NCI-H446 (cell line): ENCODE measurements at places on chromosomes 6 and 20.

- DNase-seq, result no peak
Observed at GRCh38 chr20:20710443-20711315, 1.8 kb downstream of the RALGAPA2 start.

- DNase-seq, result no peak
Observed at GRCh38 chr20:31682927-31683326, 39.7 kb downstream of the BCL2L1 start.

DNA sequence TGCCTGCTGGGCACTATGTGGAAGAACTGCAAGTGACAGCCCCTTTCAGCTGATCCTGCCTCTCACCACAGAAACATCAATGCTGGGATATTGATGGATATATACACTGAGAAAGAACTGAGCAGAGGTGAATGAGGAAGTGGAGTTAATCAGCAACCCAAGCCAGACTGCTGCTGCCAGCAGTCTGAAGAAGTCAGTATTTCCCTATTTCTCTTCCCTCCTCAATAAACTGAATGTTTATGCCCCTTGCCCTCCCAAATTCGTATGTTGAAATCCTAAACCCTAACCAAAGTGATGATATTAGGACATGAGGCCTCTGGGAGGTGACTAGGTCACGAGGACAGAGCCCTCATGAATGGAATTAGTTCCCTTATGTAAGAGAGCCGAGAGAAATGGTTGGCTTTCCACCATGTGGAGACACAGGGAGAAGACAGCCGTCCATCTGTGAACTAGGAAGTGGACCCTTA is 76.3 kb downstream of the CDK19 start:
- no peak for DNase-seq

- no peak for DNase-seq
Observed at GRCh38 chr6:3221578-3221977, 5.9 kb downstream of the TUBB2B start.

GRCh38 chr20:17066902-17067301 is 159.9 kb upstream of the PCSK2 start:
- no peak for DNase-seq

- no peak for DNase-seq
Observed at GRCh38 chr6:34900321-34901031, 11.4 kb downstream of the ANKS1A start.

DNA sequence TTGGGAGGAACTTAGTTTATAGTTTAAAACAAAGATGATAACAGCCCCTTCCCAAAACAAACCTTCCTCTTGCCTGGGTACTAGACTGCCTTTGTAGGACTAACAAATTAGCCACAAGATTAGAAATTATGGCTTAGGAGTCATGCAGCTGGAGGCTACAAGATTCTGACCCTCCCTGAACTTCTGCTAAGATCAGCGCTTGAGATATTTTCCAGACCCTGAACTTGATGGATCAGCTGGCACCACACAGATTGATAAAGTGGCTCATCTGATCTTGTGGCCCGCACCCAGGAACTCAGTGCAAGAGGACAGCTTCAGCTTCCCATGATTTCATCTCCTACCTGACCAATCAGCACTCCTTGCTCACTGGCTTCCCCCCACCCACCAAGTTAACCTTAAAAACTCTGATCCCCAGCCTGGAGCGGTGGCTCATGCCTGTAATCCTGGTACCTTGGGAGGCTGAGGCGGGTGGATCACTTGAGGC is 5.9 kb upstream of the SERINC3 start:
- DNase-seq, result no peak

DNA sequence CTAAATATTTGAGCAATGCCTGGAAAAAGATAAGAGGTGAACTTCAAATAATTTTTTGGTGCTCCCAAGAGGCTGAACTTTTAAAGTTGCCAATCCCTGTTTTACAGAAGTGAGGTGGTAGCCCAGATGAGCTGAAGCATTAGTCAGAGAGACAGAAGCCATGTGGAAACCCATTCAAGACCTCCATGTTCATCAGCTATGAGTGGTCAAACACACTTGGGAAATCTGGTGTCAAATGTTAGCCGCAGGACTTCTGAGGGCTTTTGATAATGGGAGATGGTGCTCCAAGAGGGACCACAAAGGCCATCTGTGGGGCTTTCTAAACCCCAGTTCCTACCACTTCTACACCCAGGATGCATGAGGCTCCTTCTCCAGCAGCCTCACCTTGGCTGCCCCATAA is 77.5 kb upstream of the MRPS10 start:
- DNase-seq, result no peak
